ENCODE measurements at places on chromosomes 12 and 14. TPM values are rescaled to one million over a fixed set of nuclear protein-coding genes. Genes with fewer than 3 reads are reported as not detected.
A peak's percentile ranks its signal among the peaks of the same experiment; 100 is the strongest.

DNA sequence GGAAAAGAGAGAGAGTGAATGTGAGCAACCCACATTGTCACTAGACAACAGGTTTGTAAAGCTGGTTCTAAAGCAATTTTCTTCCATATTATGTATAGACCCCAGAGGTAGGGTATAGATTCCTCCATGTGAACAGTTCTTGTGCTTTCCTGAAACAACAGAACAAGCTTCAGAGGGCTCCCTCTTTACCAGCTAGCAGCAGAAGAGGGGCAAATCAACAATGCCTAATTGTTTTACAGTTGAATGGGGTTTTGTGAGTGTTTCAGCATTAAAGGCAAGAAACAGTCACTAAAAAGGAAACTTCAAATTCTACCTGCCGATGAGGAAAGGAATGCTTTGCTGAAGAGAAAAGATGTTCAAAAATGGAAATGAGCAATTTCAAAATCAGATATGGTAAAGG is 341.2 kb upstream of the KITLG start:
- DNase-seq: no peak

DNA sequence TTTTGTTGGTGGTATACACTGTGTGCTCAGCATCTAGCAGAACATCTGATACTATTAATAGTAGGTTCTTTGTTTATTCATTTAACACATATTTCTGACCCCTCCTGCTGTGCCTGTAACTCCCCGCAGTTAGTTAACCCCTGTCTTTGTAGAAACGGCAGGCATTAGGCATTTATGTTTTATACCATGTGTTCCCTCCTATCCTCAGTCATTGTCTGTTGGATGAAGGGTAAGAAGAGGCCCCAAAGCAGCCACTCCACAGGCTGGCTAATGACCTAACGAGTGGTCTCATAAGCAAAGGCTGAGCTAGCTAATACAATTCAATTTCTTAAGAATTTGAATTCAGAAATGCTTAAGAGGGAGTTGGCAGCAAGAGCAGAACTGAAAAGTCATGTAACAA is 170.8 kb downstream of the TMX1 start:
- no peak for DNase-seq

Gene AQP2
- total RNA-seq: not detected

- DNase-seq: peak; percentile 86
Measured at GRCh38 chr12:111297703-111298426, 71.0 kb downstream of the PHETA1 start.

- DNase-seq: no peak
Measured at GRCh38 chr14:78747813-78748212, 577.6 kb downstream of the NRXN3 start.

Gene IFI27L2
- total RNA-seq: 36.0 TPM
